ENCODE measurements at places on chromosomes 3 and 15.

- peak; percentile 55 for DNase-seq
Measured at GRCh38 chr3:50192689-50193141, 1.3 kb downstream of the GNAT1 start.

GRCh38 chr3:32280262-32280910 lies 41.9 kb downstream of the CMTM8 start:
- DNase-seq, result no peak

- peak; percentile 93 for DNase-seq
Measured at GRCh38 chr15:33278816-33279612, 31.8 kb upstream of the RYR3 start.

- DNase-seq, result no peak
Measured at GRCh38 chr3:45580112-45580765, 14.3 kb upstream of the LIMD1 start.

DNA sequence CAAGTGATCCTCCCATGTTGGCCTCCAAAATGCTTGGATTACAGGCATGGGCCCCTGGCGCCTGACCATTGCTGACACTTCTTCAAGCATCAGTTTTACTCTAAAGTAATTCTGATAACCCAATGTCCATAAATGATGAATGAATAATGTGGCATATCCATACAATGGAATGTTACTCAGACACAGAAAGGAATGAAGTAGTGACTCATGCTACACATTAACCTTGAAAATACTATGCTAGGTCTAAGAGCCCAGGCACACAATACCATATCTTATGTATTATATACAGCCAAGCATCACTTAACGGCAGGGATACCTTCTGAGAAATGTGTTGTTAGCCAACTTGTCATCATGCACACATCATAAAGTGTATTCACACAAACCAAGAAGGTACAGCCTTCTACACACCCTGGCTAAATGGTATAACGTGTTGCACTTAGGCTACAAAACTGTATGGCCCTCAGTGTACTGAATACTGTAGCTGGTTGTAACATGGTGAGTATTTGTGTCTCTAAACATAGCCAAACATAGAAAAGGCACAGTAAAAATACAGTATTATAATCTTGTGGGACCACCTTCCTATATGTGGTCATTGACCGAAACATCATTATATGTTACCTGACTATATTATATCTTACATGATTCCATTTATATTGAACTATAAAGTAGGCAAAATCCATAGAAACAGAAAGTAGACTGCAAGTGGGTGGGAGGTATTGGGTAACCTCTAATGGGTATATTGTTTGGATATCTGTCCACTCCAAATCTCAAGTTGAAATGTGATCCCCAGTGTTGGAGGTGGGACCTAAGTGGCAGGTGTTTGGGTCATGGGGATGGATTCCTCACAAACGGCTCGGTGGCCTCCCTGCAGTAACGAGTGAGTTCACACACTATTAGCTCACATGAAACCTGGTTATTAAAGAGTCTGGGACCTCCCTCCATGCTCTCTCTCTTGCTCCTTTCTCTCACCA lies 31.4 kb downstream of the MKRN2 start:
- peak; percentile 50 for DNase-seq

DNA sequence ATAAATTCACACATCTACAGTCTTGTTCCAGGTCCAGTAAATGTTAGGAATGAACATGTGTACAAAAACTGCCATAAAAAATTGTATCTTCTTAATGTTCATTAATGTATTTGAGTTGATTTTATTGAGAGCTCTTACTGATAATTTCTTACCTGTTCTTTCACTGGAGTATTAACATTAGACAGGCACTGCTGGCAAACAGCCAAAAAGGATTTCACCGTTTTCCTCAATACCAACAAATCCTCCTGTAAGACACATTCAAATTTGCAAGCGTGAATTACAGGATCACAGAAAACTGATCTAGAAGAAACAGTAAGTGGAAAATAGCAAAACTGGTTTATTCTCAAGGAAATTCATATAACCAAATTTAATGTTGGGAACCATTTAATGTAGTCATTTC lies 127.4 kb downstream of the PCCB start:
- DNase-seq, result no peak

GRCh38 chr3:127730171-127730570 lies 57.4 kb downstream of the ABTB1 start:
- no peak for DNase-seq

DNA sequence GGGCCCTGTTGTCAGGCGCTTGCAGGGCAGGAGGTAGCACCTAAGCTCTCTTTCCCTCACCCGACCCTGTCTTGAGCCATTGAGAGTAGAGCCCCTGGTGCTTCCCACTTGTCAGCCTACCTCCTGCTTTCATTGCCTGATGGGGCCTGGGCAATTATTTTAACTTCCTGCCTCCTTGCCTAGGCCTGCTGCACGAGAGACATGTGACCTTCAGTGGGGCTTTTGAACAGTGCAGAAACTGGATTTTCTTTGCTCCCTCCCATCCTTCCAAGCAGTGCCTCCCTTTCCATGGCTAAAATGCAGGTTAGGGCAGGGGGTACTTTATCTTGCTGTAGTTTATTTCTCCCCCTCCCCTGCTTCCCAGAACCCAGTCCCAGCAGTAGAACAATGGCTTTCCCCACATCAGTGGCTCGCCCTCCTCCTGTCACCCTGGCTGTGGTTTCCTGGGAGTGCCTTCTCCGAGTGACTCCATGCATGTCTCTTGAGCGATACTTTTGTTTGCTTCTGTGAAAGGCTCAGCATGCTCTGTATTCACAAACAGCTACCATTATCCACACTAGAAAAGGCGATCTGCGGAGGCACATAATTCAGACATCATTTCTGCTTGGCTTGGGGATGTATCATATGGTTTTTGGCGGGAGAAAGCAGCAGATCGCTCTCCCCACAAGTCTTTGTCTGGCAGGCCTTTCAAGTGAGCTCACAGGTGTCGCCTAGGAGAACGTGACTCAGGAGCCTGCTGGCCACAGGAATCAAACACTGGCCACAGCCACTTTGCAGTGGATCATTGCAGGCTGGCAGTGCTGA lies 24.1 kb downstream of the PDIA5 start:
- DNase-seq, result no peak

GRCh38 chr3:127815001-127815400 lies 7.3 kb downstream of the MGLL start:
- no peak for DNase-seq

- peak; percentile 53 for DNase-seq
Measured at GRCh38 chr15:39279311-39279710, 301.6 kb upstream of the THBS1 start.

DNA sequence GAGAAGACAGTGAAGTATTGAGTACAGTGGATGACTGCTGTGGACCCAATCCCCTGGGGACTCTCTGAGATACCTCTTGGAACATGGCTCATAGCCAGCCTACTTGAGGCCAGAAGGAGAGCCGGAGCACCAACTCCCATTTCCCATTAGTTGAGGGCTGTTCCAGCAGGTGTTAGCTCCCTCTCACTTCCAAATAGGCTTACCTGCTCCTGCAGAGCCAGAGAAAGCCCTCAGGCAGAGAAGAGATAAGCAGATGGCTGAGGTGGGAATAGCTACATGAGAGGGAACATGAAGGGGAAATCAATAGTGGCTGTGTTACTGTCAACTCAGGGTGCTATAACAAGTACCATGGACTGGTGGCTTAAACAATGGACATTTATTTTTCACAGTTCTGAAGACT lies 4.6 kb upstream of the CCK start:
- no peak for DNase-seq

- peak; percentile 39 for DNase-seq
Measured at GRCh38 chr3:52671676-52672075, 14.0 kb downstream of the PBRM1 start.

GRCh38 chr3:17581421-17582080 lies 160.9 kb downstream of the TBC1D5 start:
- DNase-seq, result peak; percentile 67

- DNase-seq, result no peak
Measured at GRCh38 chr15:49436751-49437150, 13.7 kb downstream of the FGF7 start.

GRCh38 chr3:109382588-109382987 lies 45.2 kb upstream of the DPPA4 start:
- no peak for DNase-seq

DNA sequence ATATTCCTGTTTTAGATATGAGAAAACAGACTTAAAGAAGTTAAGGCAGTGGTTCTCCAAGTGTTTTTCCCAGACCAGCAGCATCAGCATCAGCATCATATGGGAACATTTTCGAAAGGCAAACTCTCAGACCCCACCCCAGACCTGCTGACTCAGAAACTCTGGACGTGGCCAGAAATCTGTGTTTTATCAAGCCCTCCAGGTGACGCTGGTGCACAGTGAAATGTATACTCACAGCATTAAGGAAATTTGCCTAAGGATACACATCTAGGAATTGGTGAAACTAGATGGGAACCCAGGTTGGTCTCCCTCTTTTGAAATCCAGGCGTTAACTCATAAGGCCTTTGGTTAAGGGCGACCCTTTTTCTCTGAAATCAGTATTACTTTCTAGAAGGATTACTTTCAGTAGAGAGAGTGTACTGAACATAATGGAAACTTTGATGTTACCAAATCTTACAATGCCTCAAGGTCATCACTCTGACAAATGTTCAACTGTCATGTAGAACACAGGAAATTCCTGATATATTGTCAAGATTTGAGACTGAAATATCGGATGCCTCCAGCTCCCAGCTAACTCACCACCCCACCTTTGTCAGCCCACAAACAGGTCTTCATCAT lies 910.2 kb downstream of the ROBO1 start:
- DNase-seq, result no peak

DNA sequence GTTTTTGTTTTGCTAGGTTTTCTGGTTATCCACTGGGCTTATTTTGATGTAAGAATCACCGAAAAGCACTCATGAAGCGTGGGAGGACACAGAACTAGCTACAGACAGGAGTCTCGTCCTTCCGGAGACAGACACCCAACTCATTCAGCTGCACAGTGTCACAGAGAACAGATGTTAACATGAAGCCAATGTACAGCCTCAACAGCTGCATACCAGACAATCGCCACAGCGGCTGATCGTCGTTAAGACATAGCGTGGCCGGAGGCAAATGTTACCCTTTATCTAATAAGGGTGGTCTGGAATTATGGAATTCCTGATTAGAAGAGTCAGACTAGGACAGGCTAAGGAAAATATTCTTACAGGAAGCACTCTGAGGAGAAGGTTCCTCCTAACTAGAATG lies 1.1 kb upstream of the PYGO1 start:
- DNase-seq, result no peak

- DNase-seq, result peak; percentile 70
Measured at GRCh38 chr15:70512772-70513362, 250.5 kb downstream of the UACA start.

- DNase-seq, result no peak
Measured at GRCh38 chr3:120853416-120853815, 54.6 kb upstream of the STXBP5L start.

DNA sequence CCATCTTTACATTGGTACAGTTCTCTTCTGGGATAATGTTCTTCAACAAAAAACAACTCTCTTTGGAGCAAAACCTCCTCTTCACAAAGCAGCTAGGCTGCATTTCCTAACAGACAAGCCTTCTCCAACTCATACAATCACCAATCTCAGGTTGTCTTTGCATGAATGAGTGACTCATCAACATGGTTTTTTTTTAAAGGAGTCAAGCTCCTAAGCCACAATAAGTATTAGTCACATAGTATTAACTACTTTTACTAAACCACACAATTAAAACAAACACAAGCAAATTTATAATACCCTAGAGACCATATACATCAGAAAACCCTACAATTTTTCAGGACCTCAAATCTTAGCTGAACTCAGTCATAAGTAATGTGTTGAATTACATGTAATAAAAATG lies 137.4 kb downstream of the TBC1D5 start:
- DNase-seq, result peak; percentile 84

- peak; percentile 40 for DNase-seq
Measured at GRCh38 chr3:138197058-138197457, 10.0 kb downstream of the ARMC8 start.

DNA sequence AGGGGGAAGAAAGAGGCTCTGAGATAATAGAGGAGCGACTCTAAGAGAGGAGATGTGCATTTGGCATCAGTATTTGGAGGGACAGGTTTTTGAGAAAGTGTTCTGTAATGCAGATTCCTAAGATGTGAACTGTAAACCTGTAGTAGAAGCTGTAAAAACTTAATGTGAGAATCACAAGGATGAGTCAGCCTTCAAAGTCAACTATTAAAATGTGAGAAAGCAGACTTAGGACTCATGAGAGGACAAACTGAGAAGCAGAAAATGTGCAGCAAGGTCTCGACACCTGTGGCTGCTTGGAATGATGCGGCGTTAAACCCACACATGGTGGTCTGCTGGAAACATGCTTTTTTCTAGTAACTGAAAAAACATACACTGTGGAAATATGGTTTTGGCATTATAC lies 36.0 kb downstream of the USP13 start:
- peak; percentile 35 for DNase-seq

GRCh38 chr3:126527006-126527405 lies 3.1 kb downstream of the CHST13 start:
- no peak for DNase-seq

- DNase-seq, result peak; percentile 62
Measured at GRCh38 chr3:13590841-13591520, 42.1 kb downstream of the FBLN2 start.

DNA sequence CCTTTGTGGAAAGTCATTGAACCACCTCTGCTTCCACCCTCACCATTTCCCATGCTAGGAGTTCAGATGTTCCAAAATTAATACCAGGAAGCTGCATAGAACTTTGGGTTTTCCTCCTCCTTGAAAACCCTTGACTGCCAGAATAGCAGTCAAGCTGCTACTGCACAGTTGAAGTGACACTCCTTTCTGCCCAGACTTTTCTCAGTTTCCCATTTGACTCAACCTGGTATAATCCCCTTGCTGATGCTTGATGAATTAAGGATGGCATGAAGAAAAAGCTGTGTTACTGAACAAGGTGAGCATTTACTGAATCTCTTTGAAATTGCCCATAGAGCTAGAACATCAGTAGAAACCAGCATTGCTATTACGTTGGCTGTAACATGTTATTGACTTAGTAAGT lies 286.0 kb downstream of the EDEM1 start:
- no peak for DNase-seq

DNA sequence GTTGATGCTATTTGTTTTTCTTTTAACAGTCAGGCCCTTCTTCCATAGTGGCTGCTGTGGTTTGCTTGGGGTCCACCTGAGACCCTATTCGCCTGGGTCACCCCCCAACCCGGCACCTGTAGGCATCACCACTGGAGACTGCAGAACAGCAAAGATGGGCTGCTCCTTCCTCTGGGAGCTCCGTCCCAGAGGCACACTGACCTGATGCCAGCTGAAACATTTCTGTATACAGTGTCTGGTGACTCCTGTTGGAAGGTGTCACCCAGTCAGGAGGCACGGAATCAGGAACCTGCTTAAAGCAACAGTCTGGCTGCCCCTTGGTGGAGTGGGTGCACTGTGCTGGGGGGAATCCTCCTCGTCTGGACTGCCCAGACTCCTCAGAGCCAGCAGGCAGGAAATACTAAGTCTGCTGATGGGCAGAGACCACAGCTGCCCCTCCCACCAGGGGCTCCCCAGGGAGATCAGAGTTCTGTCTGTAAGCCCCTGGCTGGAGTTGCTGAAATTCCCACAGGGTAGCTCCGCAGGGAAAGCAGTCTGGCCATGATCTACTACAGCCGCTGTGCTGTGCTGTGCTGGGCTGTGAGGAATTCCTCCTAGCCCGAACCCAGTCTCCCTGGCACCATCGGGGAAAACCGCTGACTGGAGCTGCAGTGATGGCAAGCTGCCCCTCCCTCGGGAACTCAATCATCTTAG lies 248.2 kb downstream of the TBC1D5 start:
- DNase-seq, result no peak

Data from GM23248 (cell line).